Central memory CD8-positive, alpha-beta T cell (primary cell): ENCODE measurements at places on chromosomes 11 and 22.

DNA sequence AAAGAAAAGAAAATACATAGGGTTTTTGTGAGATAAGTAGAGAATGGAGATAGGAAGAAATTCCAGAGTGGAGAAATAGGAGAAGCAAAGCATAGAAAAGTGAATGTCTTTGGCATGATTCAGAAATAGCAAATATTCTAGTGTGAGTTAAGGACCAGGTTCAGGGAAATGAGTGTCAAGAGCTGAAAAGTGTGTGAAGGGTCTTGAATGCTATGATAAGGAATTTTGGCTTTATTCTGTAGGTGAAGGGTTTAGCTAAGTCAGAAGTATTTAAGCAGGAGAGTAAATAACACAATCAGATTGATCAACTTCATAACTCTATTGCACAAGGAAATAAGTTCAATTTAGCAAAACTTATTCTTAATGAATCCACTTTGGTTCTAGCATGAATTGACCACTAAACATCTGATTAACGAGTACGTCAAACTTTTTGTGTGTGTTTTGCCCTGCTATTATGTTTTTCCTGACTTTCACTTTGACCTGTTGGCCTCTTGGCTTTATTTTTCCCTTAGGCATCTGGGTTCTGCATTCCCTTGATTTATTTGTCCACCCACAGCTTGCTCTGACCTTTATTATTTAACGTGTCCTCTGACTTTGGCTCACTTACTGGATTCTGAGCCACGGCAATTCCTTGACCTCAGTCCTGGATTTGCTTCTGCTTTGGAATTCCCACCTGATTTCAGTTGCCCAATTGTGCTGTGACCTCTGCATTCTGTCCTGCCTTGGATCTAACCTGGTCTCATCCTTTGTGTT is 11.9 kb upstream of the TMEM218 start:
- DNase-seq: no peak

- DNase-seq: no peak
Observed at GRCh38 chr11:128835741-128836430, 31.2 kb downstream of the KCNJ1 start.

GRCh38 chr11:110425751-110426545 is 3.8 kb upstream of the FDX1 start:
- no peak for DNase-seq

GRCh38 chr11:19628018-19628417 is 84.6 kb upstream of the NAV2 start:
- DNase-seq: no peak

DNA sequence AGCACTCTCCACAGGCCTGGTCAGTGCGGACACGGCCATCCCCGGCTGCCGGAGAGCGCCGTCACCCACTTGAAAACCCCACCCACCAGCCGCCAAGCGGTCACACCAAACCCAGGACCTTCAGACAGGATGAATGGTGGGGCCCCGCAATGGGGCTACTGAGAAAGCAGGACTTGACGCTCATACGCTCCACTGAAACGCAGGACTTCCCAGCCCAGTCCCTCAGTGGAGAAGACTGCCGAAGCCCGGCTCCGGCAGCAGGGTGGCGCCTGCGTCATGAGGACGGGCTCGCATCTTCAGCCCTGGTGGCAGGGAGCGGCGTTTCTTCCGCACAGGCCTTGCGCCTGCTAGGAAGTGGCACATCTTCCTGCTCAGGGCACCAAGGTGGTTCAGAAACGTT is 15.3 kb upstream of the PHLDA2 start:
- no peak for DNase-seq

DNA sequence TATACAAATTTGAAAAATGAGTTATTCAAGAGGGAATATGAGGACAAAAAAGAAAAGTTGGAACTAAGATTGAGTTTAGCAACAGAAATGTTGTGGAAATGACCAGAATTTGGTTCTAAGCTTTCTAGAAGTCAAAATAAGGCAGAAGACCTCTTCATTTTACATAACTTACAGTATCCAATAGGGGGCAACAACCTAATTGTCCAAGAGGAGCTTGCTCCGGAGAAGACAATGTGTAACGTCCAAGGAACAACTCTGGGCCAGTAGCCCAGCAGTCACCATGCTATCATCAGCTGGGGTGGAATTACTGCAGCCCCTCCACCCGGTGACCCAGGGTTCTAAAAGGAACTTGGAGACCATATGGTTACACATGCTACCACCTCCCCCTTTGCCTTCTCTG is 14.1 kb downstream of the CNTF start:
- DNase-seq: no peak

GRCh38 chr11:94790661-94791180 is 22.6 kb downstream of the AMOTL1 start:
- DNase-seq: no peak

DNA sequence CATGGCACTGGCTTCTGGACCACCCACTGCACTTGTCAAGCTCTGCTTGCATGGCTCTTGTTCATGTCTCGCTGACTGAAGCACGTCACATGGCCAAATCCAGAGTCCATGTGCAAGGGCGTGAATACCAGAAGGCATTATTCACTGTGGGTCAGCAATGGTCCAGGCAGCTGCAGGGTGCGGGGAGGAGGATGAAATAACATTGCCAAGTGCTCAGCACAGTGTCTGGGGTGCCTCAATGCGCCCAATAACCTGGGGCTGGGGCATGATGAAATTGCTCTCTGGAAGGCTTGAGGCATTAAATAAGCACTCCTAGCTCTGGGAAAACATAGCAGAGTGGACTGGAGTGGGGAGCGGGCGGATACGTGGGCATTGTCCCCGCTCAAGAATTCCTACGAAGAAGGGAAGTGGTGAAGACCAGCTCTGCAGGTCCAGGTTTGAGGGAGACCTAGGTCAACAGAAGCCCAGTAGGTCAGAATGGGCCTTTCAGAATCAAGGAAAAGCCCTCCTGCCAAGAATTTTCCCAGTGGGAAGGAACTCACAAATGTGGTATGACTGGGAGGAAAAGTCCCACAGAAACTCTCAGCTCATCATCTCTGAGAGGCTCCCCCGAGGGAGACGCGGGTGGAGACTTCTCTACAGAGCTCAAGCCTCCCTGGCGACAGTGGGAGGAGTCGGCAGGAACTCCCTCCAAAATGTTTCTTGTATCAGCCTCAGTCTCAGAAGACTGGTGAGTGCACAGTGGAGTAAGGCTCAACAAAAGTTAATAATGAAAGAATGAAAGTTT is 15.3 kb upstream of the ACCSL start:
- no peak for DNase-seq

- no peak for DNase-seq
Observed at GRCh38 chr11:73218106-73218829, at the start of gene P2RY2. P2RY2 (plus strand) TSS chr11:73218281; CDS start chr11:73234160, 15,879 bp downstream.
